ENCODE measurements at places on chromosomes 12 and 14. TPM values are rescaled to one million over a fixed set of nuclear protein-coding genes. Genes with fewer than 3 reads are reported as not detected.

SERPINA1 gene
- 0.78 TPM for polyA plus RNA-seq

CLEC6A gene
- polyA plus RNA-seq: not detected

SMAGP gene
- 2.4 TPM for polyA plus RNA-seq

SIX4 gene
- polyA plus RNA-seq: 26.1 TPM

OLR1 gene
- 0.04 TPM for polyA plus RNA-seq

GRCh38 chr14:85501751-85502150 lies 28.2 kb upstream of the FLRT2 start:
- no peak for DNase-seq

GRCh38 chr12:122403115-122403770 lies 19.2 kb downstream of the CLIP1 start:
- DNase-seq: no peak

- no peak for DNase-seq
These were observed 180.6 kb upstream of the EEA1 start for GRCh38 chr12:93109551-93110203.

- no peak for DNase-seq
These were observed 19.5 kb downstream of the CCDC91 start for GRCh38 chr12:28209782-28210181.

GRCh38 chr14:95048771-95049312 lies 108.5 kb downstream of the DICER1 start:
- DNase-seq: no peak

DNA sequence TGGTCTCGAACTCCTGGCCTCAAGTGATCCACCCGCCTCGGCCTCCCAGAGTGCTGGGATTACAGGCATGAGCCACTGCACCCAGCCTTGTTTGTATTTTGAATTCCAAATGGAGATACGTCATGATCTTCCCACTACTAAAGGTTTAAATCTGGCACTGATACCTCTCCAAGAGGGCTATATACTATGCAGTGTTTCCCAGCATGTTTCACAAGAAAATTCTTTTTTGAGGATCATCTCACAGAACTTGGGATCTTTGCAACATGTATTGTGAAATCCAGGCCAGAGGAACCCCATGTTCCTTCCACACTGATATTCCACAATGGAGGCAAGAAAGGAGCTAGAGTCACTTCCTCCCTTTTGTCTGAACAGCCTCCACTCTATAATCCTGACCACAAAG lies 112.7 kb downstream of the NT5DC3 start:
- DNase-seq: no peak

DNA sequence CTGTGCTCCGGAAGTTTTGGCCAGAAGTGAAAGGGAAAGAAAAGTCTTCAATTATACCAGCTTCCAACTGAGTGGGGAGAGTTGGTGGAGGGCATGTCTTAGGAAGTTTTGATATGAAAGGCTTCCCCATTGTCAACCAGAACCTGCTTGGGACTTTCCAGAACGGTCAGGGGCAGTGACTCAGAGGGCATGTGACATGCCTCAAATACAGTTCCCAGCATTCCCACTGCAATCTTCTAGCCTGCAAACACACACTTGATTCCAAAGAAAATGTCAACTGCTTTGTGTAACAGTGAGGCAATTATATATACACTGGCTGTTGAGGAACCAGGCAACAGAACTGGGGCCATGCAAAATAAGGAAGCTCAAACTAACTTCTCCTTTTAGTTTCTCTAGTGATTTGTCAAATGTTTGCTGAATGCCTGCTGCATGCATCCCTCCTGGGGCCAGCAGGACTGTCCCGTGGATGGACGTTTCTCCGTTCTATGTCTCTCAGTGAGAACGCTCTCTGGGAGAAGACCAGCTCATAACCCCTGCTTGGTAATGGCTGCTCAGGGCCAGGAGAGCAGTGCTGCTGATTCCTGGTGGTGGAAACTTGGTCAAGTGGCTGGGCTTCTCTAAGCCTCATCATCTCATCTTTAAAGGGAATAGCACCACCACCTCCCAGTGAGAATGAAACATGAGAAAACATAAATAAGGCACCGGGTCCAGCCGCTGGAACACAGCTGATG lies 18.3 kb downstream of the SLC25A47 start:
- no peak for DNase-seq

- DNase-seq: no peak
These were observed 4.7 kb downstream of the ADCK1 start for GRCh38 chr14:77804592-77804991.

GRCh38 chr14:32370714-32371113 lies 41.6 kb downstream of the AKAP6 start:
- no peak for DNase-seq

DNA sequence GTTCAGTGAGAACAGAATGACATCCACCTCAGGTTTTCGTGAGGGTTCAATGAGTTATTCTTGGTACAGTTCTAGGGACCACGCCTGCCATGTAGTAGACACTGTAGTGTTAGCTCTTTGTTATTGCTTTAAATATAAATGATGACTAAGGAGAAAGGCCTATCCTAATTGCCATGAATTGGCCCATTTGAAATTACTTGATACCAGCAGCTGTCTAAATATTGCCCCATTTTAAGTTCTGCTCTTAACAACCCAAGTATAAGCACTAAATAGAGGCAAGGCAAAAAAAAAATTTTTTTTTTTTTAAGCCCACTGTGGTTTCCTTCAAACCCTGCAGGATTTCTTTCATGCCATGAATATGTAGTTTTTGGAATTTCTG lies 84.5 kb downstream of the BORCS5 start:
- no peak for DNase-seq

DNA sequence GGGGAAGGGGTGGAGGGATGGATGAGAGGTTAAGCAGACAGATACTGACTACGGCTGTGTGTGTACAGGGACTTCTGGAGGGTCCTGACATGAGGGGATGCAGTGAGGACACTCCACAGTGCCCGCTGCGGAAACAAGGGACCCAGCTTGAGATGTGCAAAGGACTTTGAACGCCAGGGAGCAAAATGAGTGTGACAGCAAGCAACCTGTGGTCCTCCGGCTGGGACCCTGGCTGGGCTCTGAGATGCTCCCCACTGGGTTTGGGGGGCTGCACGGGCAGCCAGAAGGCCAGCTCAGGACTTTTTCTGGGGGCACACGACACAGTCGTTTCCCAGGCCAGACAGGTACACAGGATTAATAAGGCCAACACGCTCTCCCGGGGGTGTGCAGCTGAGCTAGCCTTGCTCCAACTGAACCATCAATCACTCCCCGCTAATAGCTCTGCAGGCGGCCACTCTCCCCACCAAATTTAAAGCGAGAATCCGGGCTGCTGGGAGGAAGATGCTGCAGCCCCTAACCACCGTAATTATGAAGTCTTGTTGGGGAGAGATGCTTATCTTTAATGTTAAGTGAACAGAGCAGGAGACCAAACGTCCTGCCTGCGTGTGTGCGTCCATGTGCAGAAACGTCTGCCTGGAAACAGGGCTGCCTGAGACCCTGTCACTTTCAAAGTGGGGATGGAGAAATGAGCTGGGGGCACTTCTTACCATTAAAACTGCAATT lies 51.6 kb upstream of the DLK1 start:
- DNase-seq: no peak

All from psoas muscle (tissue), 8 donors.